ENCODE measurements at places on chromosomes 4 and X. TPM values are rescaled to one million over a fixed set of nuclear protein-coding genes. Genes with fewer than 3 reads are reported as not detected.

The GALNTL6 gene
- total RNA-seq = not detected

The TXK gene
- total RNA-seq = 44.8 TPM

The SLC2A9 gene
- total RNA-seq = 2.0 TPM

The TLR10 gene
- 0.28 TPM for total RNA-seq

The RIBC1 gene
- 1.7 TPM for total RNA-seq

The CSAG3 gene
- total RNA-seq = not detected

All from CD4-positive, alpha-beta memory T cell (primary cell).